ENCODE measurements at places on chromosomes 1 and 21.
A peak's percentile ranks its signal among the peaks of the same experiment; 100 is the strongest.

- no peak for DNase-seq
These were observed 1145.6 kb downstream of the KCNT2 start for GRCh38 chr1:195462646-195463045.

- no peak for DNase-seq
These were observed 218.1 kb downstream of the FMN2 start for GRCh38 chr1:240309769-240310168.

DNA sequence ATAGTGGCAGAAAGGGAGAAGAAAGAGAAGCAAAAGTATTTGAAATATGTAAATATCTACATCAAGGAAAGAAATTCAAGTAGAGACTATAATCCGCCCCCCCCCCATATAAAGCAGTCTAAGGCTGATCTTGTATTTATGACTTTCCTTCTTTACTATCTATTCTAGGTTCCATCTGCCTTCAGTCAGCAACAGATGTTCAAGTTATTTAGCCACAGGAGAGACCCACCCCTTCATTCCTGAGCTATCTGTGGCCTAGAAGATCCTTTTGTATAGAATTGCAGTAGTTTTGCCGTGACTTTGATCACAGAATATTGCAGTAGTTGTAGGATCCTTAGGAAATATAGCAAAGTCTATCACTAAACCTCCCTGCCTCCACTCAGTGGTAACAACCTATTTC lies 10.7 kb upstream of the BSDC1 start:
- DNase-seq = no peak

- DNase-seq = no peak
These were observed 23.2 kb downstream of the HAO2 start for GRCh38 chr1:119391749-119392148.

DNA sequence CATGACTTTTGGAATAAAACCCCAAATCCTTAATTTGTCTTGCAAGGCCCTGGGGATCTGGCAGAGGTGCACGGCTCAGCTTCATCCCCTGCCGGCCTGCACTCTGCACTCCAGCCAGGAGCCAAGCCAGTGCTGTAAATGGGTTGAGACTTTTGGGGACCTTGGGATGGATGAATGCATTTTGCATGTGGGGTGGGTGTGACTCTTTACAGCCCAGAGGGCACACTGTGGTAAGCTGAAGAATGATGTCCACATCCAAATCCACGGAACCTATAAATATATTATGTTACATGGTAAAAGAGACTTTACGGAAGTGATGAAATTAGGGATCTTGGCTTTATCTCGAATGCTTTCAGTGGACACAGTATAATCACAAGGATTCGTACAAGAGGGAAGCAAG lies 177.8 kb downstream of the EDEM3 start:
- no peak for DNase-seq

DNA sequence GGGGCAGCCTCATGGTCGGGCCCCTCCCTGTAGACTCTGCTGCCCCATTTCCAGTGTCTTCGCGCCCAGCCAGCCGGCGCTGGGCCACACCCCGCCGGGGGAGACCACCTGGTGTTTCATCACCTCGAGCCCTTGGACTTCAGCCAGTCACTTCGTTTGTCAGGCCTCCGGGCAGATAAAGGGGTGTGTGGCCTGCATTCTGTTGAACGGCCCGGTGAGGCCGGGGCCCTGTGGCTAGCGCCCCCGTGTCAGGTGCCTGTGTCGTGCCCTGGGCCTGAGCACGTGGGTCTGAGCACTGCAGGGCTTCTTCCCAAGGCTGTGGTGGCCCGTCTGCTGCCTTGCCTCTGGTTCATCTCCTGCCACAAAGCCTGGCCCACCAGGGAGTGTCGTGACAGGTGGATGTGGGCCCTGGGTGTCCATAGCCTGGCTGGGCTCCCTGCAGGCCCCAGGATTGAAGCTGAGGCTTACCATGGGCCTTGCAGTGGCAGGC lies 65.2 kb upstream of the DIP2A start:
- DNase-seq = no peak

- DNase-seq = no peak
These were observed 674 bp downstream of the CEP350 start for GRCh38 chr1:179955287-179955680.

- DNase-seq = no peak
These were observed 121.3 kb downstream of the HFM1 start for GRCh38 chr1:91283421-91283726.

DNA sequence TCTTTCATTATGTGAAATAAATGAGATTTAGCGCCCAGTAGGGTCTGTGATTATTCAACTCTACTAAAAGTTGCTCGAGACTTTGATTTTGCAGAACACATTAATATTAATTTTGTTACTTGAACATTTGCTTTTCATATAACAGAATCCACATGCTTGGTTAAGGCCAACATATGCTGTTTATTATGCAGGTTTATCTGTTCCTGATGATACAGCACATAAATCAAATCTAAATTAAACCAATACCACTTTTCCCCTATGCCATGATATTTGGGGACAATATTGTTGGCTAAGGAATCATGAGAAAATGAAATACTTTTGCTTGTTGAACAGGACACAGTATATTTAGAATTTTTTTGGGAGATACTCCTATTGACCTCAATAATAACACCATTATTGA lies 291.1 kb downstream of the USP25 start:
- no peak for DNase-seq

- peak; percentile 81 for DNase-seq
These were observed 8.0 kb upstream of the NAV1 start for GRCh38 chr1:201530741-201531531.

- no peak for DNase-seq
These were observed 43.8 kb downstream of the XPR1 start for GRCh38 chr1:180675586-180675985.

DNA sequence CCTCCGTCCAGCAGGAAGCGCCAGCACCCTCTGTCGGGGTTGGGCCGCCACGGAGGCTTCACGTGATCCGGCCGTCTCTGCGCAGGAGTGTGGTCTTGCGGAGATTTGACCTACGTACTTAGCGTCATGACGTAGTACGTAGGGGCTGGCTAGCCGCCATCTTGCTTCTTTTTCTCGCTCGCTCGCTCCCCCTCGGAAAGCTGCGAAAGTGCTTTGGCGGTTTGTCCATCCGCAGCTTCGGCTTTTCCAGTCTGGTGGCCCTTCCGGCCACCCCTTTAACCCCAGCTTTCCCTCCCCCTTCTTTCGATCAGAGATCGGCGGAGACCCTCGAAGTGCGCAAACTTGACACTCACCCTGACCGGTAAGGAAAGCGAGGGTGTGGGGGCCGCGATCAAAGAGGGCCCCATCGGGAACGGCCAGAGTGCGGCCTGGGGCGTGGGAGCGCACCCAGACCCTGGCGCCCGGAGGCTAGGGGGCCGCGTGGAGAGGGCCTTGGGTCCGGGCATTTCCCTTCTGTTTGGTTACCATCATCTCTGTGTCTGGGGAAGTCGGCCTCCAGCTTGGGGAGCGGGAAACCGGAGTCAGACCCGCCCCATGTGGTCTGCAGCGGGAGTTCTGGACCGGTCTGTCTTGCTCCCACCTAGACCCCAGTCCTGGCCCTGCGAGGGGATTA lies at the start of gene PRRC2C:
Gene PRRC2C, plus strand, starts transcription at position 156 of the 673 bp plus-strand sequence. CDS start 26,559 bp downstream, outside the sequence.
- DNase-seq = peak; percentile 95

- DNase-seq = peak; percentile 53
These were observed 183.0 kb downstream of the HIVEP3 start for GRCh38 chr1:41735631-41736260.

GRCh38 chr1:171643156-171643555 lies 9.3 kb downstream of the MYOC start:
- no peak for DNase-seq

GRCh38 chr1:107183011-107183410 lies 42.2 kb downstream of the NTNG1 start:
- no peak for DNase-seq

DNA sequence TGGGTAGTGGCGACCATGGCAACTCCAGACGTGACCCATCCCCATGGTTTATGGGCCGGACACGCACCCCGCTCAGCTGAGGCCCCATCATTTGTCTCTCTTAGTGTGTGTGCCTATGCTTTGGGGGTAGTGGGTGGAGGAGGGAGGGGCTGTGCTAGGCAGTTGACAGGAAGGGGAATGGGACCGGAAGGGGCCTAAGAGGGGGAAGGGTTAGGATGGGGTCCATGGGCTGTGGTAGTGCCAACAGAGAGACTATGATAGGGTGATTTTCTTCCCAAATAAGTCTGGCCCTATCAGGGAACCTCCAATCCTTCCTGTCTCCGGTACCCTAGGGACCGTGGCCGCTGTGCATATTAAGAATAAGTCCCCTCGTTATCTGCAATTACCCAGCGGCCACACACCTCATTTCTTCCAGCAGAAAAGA lies 9.9 kb downstream of the DMAP1 start:
- no peak for DNase-seq

Data from anterior cingulate cortex (tissue), 58 donors.